ENCODE measurements at places on chromosomes 2 and 18. TPM values are rescaled to one million over a fixed set of nuclear protein-coding genes. Genes with fewer than 3 reads are reported as not detected.

Gene TIMM21
- total RNA-seq = 55.7 TPM

Gene AGXT
- not detected for total RNA-seq

Gene PMAIP1
- total RNA-seq = 13.2 TPM

Gene FOXI3
- not detected for total RNA-seq

Gene HOXD1
- total RNA-seq = 0.21 TPM

Gene LDAH
- total RNA-seq = 15.3 TPM
